ENCODE measurements at places on chromosomes 13 and 19.

GRCh38 chr19:55449469-55449868 lies 6.4 kb upstream of the SHISA7 start:
- DNase-seq: no peak

DNA sequence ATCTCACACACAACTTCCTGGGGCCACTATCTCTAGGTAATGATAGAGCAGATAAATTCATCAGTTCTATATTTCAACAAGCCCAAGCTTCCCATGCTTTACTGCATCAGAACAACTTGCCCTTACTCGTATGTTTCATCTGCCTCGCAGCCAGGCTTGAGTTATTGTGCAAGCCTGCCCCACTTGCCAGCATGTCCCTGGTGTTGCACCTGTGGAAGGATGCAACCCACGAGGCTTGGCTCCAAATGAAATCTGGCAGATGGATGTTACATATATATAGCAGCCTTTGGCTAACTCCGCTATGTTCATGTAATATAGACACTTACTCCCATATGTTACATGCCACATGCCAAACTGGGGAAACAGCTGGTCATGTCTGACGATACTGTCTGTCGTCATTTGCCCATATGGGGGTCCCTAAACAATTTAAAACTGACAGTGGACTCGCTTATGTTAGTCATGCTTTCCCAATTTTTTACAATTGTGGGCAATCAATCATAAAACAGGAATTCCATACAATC lies 6.2 kb downstream of the ERVK3-1 start:
- DNase-seq: no peak

GRCh38 chr19:51470966-51471365 lies 7.4 kb upstream of the CEACAM18 start:
- DNase-seq: no peak

- DNase-seq: no peak
These were observed 23.9 kb upstream of the SPART start for GRCh38 chr13:36370108-36370429.

- no peak for DNase-seq
These were observed 4.6 kb downstream of the EPN1 start for GRCh38 chr19:55679343-55680257.
